Stimulated activated CD8-positive, alpha-beta memory T cell treated with anti-CD3 and anti-CD28 coated beads, Interleukin-12 subunit alpha, Interleukin-12 subunit beta, amount 100 ng/mL, for 1 hour (primary cell): ENCODE measurements at places on chromosomes 16 and 17.

GRCh38 chr17:14959106-14959648 lies 305.9 kb downstream of the PMP22 start:
- no peak for DNase-seq

DNA sequence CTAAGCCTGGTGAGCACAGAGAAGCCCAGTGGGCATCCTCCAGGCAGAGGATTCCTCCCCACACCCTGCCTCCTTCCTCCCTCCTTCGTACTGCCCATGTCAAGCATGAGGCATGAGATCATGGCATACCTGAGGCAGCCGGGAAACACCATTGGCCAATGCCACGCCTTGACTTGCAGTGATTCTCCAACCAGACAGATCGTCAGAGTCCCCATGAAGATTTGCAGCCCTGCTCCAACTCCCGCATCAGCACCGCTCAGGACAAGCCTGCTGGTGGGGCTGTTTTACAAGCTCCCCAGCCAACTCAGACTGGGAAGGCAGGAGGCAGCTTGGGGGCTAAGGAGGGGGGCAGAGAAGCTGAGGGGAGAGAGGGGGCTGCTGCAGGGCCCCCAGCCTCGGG lies 2.9 kb upstream of the KRT16 start:
- no peak for DNase-seq

DNA sequence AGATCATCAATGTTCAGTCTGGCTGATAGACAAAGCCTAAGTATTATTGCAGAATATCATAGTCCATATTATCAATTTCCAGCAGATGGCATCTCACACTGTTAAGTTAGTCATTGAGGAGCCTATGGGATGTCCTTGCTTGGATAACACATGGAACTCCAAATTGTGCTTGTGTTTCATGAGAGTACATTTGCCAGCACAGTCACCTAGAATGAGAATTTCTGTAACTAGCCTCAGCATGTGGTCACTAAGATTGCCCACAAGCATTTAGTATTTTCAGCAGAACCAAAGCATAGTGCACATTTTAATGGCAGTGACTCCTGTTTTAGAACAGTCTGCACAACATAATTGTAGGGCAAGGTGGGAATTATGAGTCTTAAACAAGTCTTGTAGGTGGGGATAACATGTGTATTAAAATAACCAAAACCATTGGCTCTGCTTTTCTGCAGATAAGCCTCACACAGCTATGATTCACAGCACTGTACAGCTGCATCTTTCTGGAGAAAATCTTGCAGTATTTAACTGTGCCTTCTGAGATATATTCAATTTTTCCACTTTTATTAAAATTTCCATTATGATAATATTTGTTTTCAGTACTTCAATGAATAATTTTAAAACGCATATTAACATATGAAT lies 882.8 kb upstream of the SOX9 start:
- DNase-seq, result no peak

DNA sequence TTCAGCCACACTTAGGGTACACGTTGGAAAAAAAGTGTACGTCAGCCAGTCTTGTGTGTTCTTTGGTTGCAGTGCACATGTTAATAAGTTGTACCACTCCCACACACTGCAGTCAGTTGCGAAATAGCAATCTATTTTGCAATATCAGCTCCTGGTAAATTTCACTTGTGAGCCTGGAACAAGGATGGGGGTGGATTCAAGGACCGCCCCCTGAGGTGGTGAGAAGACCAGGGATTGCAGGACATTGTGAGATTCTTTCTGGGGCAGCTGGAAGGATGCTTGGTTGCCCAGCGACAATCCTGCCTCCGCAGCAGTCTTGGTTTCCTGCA lies 78.6 kb upstream of the ZFHX3 start:
- no peak for DNase-seq

GRCh38 chr16:85812031-85812807 lies 12.7 kb downstream of the COX4I1 start:
- DNase-seq, result no peak

DNA sequence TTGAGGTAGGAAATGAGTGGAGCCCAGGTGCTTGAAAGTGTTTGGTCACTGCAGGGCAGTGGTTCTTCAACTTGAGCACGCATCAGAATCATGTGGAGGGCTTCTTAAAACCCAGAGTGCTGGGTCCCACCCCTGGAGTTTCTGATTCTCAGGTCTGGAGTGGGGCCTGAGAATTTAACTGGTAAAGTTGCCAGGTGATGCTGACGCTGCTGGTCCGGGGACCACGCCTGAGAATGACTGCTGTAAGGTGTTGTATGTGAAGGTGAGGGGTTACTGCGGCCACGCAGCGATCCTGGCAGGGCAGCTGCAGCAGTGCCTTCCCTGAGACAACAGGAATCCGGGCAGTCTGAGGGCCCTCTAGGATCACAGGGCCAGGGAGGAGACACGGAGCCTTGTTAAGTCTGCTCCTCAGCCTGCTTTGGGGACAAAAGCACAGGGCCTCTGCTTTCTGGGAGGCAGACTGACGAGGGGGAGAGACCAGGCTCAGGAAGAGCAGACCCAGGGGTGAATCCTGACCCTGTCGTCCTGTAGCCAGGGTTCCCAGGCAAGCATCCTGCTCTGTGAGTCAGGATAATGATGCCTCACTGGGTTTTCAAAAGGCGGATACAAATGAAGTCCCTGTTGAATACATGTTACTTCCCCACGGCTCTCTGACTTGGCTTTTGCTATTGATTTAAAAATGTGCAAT lies 16.2 kb downstream of the CCDC42 start:
- DNase-seq, result no peak

DNA sequence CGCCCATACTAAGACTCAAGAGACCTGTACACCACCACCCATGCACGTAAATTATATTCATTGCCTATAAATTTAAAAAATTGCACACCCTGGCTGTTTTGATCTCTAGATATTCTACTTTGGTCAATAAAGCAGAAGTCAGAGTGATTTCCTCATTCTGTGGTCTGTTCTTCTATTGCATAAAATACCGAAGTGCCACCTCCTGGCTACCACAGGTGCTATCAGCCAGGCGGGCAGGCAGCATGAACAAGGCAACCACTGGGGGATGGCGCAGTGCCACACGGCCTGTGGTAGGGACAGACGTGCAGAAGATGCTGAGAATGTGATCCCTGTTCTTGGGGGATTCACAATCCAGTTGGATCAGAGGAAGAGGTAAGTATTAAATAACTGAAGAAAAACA lies 122.3 kb downstream of the CDK5R1 start:
- peak; percentile 54 for DNase-seq

DNA sequence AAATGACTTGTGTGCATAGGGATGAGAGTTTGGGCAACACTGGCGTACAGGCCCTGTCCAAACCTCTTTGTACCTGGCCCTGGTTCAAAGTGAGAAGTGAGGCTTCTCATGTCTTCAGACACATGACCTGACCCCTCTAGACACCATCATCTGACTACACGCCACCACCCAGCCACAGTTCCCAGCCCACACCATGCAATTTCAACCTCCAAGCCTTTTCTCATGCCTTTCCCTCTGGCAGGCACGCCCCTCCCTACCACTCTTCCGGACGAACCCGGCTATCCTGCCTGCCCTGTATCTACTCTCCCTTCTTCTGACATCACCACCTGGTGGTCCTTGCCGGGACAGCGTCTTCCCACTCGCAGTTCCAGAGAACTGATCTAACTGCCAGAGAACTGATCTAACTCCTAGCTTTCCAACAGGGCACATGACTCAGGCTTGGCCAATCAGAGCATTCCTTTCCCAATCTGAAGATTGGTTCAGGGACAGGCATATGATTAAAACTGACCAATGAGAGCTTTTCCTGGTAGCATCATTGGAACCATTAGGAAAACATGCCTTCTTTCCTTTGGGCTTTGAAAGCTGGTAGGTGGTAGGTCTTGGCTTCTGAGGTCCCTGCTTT lies 27.1 kb upstream of the IL21R start:
- DNase-seq, result no peak

DNA sequence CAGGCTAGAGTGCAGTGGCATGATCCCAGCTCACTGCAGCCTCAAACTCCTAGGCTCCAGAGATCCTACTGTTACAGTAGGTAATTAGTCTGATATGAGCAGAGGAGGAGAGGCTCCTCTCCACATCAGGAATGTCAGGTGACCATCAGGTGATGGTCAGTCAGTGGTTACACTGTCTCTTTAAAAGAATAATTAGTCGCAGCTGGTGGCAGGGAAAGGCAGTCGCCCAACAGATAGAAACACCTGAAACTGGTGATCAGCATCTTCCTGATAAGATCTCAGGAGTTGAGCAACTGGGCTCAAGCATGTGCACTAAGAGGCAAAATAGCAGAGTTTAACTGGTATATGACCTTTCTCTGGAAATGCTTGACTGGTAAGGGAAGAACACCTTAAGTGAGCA lies 21.5 kb upstream of the ABCA5 start:
- DNase-seq, result no peak

DNA sequence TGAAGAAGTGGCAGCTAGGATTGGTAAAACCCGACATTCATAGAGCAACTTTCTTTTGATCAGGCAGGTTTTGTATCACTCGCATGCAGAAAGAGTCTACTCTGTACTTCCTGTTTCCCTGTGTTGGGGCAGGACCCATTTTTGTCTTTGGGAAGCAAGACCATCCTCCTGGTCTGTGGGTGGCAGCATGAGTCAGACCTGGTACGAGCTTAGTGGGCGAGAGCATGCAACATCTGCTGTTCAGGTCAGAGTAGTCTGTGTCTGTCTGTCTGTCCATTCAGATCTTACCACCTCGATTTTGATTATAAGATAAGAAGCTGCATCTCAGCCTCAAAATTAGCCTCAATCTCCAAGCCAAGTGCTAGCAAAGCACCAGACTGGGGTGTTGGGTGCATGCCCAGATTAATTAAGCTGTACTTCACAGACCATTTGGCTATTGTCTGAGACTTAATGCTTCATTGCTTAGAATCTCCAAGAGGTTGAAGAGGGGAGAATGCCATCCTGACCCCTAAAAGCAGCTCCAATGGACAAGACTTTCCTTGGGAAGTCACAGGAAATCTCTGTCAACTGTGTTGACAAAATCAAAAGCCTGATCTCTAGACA lies 110.9 kb downstream of the XYLT1 start:
- no peak for DNase-seq

DNA sequence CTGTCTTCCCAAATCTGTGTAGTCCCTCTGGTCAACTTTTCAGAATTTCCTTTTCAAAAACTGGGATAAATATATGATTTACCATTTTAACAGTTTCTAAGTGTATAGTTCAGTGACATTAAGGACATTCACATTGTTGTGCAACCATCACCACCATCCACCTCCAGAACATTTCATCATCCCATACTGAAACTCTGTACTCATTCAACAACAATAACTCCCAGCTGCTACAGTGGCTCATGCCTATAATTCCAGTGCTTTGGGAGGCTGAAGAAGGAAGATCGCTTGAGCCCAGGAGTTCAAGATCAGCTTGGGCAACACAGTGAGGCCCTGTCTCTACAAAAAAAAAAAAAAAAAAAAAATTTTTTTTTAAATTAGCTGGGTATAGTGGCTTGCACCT lies 131.0 kb downstream of the AATF start:
- DNase-seq, result no peak

GRCh38 chr16:15714393-15715172 lies 64.5 kb downstream of the NDE1 start:
- no peak for DNase-seq

DNA sequence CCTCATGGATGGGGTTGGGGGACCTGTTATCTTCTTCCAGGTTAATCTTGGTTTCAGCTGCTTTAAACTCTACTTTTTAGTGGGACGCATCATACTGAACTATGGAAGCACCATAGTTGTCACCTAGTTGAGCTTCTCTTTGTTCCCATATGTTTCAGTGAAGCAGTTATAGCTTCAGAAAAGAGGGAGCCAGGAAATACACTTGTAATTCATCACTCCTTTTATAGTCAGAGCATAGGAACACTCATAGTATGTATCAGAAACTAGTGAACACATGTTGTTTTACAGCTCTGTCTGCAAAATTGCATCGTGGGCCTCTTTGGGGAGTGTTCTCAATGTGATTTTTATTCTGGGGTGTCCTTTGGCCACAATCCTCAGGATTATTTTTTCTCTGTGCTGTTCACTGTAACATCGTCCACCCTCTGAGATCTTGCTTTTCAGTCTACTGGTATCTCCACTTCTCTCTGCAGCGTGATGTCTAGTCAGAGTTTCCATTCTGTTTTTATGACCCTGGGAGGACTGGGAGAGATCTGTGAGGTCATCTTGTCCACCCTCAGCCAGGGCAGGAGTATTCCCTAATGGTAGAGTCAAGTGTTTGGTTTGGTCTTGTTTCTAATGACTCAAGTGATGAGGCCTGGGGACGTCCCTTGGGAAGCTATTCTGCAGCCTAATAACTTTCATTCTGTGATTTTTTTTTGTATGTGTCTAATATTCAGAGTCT lies 585.4 kb downstream of the WWOX start:
- DNase-seq, result no peak

DNA sequence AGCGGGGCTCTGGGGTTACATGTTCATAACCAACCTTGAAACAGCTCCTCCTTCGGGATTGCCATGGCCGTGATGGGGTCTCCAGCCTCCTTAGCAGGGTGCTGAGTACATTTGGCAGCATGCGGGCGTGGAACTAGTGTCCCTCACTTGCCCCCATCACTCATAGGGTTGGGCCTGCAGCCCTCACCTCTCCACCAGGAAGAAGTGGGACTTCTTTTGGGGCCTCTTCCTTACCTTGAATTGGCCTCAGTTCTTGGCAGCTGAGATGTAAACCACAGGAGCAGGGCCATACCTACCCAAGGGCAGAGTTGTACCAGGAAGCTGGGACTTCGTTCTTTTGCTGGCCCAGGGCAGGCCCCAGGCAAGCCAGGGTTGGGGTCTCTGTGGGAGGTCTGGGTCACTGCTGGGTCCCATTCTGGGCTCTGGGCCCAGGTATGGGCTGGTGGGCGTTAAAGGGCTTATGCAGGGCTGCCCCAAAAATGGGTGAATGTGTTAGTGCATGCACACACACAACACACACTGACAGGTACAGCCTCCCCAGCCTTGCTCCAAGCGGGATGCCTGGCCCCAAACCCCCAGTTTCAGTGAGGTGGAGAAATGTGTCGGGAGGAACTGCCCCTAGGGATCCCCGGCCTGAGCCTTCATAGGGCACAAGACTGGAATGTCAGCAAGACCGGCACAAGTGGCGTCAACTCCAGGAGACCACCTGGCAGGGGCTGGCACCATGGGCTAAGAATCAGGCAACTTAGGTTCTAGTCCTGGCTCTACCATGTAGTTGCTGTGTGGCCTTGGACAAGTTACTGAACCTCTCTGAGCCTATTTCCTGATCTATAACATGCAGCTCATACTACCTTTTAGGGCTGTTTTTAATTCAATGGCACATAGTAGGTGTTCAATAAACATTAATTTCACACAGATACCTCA lies 3.9 kb upstream of the KRT15 start:
- no peak for DNase-seq

GRCh38 chr16:69195369-69196029 lies 8.5 kb downstream of the SNTB2 start:
- no peak for DNase-seq

- no peak for DNase-seq
Measured at GRCh38 chr16:83002351-83003334, 375.9 kb downstream of the CDH13 start.
